ENCODE measurements at places on chromosomes 1 and 21.

DNA sequence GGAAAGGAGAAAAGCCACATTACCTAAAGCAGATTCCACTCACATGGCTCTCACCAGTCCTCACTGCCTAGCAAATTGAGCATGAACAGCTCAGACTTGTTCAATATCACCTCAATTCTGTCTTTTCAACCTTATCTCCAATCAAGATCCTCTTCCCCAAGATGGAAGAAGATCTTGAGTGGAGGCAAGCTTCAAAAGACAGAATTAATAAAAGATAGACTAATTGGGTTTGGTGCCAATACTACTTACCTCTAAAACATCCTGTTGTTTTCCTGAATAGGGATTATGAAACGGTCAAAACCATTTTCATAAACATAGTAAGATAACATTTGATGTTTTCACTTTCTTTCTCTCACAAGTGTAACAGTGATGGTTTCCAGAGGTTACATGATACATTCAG lies 349.2 kb upstream of the PLD5 start:
- DNase-seq: no peak

- DNase-seq: no peak
Measured at GRCh38 chr1:153292740-153293479, 19.8 kb downstream of the PGLYRP3 start.

- no peak for DNase-seq
Measured at GRCh38 chr21:42621166-42621818, 32.1 kb upstream of the PDE9A start.

- no peak for DNase-seq
Measured at GRCh38 chr1:159982280-159982679, 28.2 kb upstream of the SLAMF9 start.

GRCh38 chr1:237556911-237557310 lies 333.8 kb downstream of the ZP4 start:
- DNase-seq: no peak

- DNase-seq: no peak
Measured at GRCh38 chr21:28548291-28548690, 444.4 kb downstream of the LTN1 start.

- no peak for DNase-seq
Measured at GRCh38 chr21:41048623-41049022, 119.3 kb upstream of the BACE2 start.

- DNase-seq: no peak
Measured at GRCh38 chr1:177755851-177756560, 213.9 kb downstream of the SEC16B start.

DNA sequence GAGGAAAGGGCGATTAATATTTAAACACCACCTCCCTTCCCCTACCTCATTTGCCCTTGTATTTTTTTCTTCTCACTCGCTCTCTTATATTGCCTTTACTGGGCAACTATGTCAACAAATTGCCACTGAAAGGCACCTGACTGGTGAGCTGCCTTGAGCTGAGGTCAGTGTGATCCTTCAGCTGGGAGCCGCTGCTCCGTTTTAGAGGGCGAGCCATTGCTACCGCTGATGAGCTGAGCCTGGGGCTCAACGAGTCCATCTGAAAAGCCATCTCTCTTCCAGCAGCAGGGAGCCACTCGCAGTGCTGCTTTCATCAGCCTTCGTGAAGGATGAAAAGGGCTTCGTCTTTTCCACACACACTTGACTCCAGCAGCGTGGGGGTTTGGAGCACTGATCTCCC lies 108.0 kb upstream of the KIF26B start:
- no peak for DNase-seq

DNA sequence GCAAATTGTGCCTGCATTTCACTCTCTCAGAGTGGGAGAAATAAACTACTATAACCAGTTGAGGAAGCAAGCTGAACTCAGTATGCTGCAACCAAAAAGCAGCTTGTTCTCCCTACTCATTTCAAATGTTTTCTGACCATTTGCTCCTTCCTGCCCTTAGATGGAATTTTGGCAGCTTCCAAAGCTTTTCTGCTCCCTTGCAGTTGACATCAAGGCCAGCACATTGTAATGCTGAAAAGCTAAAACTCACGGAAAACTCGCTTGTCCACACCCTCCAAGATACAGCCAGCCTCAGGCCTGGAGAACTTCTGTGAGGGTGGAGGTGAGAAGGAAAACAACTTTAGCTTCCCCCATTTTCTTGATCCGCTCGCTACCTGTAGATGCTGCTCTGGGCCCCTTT lies 5.0 kb upstream of the CHML start:
- DNase-seq: no peak

GRCh38 chr1:14742181-14742980 lies 143.9 kb downstream of the KAZN start:
- DNase-seq: no peak

DNA sequence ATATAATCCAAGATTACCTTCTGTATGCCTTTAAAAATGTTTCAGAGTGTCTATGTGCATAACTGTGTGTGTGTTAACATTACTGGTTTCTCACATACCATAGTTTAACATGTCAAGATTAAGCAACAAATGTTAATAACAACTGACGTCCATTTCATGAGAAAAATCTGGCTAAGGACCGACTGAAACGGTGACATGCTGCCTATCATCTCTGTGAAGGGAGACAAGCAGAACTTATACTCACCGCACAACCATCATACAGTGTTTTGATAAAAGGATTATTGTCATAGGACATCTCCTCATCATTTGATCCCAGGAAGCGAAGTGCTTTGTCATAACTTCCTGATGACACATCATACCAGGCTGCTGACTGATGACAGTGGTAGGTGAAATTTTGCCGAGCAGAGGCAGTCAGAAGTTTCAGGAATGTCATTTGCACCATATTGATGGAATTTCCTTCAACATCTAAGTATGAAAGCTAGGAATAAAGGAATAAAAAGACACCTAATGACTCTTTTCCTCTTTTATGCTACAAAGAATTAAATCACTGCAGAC lies 228.8 kb downstream of the COL11A1 start:
- no peak for DNase-seq

GRCh38 chr1:233673261-233673946 lies 59.5 kb downstream of the KCNK1 start:
- DNase-seq: no peak

GRCh38 chr1:36821386-36821785 lies 212.9 kb downstream of the GRIK3 start:
- DNase-seq: no peak

DNA sequence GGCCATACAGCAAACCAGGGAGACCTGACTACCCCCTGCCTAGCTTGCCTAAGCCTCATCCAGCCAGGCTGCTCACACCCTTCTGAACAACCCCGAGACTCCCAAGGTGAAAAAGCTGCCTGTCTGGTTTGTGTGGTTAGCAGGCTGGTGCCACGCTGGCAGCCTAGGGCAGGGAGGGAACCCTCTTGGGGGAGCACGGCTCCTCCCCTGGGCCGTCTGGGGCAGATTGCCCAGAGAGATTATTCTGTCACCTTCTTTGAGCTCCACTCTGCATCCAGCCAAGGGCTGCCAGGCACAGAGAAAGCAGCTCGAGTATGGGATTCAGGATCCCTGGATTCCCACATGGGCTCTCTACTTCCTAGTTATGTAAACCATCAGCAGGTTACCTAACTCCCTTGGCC lies 27.5 kb upstream of the TCEA3 start:
- DNase-seq: peak; percentile 59

DNA sequence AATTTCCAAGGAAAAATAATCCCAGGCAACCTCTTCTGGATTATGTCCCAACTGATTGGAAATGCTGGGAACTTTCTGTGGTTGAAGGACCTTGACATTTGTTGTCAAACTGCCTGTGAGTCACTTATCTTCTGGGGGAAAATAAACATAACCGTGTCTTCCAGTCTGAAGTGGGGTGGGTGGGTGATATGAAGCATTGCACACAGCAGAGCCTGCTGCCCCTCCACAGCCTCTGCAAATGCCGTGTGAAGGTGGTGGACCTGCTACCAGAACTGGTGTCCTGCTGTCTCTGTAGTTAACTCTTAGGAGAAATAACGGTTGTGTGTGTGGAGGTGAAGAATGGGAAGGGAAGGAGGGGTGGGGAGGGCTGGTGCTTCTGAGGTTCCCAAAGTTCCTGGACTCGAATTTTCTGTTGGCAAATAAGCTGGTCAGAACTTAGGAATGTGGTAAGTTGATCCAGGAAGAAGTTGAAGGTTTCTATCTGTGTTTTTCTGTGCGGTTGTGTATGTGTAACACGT lies 23.2 kb downstream of the GALNT2 start:
- DNase-seq: no peak

DNA sequence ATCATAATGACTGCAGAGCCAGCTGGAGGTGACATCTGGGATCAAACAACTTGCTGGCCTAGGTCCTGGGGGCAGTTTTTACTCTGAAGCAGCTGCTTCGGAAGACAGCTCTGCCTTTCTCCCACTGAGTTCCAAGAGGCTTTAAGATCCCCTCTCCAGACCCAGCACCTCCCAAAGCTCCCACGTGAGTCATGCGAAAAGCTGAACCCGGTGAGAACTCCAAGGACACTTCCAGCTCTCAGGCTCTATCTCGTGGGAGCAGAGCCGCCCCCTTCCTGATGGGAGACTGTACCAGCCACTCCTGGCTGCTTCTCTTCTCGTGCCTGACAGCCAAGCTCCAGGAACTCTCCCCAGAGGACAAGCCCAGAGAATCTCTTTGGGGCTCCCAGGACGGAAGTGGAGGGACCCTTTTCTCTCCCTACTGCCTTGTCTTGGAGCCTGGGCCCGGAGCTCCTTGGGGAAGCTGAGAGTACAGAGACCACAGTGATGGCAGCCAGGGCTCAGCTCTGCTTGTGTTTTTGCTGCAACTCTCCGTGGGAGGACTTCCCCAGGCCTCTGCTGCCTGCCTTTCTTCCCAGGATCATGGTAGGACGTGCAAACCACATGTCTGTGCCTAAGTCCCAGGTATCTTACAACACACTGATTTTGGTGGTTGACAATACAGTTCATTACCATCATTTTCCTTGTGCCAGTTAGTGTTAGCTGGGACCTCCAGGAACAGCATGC lies 40.6 kb downstream of the STUM start:
- no peak for DNase-seq

DNA sequence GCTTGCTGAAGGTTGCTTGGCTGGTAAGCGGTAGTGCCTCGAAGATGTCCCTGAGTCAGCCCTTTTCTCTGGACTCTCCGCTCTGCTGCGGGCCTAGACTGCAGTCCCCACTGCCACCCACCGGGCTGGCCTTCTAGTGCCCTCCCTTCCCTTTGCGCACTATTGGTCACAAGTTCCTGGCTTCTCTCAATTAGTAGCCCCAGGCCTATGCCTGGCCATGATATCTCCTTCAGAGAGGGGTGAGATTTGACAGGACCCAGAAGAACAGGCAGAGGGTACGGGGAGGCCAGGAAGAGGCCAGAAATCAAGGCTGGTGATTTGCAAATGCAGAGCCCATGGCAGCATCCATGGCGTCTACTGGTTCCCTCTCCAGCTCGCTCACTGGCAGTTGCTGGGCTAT lies 207.7 kb downstream of the HIVEP3 start:
- DNase-seq: no peak

- no peak for DNase-seq
Measured at GRCh38 chr1:107344268-107344760, 203.5 kb downstream of the NTNG1 start.

DNA sequence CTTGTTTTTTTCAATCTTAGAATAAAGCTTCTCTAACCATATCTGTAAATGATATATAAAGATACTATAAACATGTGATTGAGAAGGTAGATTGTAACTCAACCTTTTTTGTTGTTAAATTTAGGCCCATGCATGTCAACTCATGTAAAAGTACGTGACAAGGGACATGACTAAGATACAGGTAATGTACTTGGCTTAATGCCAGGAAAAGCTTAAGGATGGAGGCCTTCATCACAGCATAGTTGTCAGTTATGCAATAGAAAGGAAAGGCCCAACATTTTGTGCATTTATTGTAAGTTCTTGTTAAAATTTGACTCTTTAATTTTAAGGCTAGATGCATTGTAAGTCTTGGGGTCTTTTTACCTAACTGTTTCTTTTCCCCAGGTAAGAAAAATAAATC lies 305.1 kb downstream of the LTN1 start:
- no peak for DNase-seq

DNA sequence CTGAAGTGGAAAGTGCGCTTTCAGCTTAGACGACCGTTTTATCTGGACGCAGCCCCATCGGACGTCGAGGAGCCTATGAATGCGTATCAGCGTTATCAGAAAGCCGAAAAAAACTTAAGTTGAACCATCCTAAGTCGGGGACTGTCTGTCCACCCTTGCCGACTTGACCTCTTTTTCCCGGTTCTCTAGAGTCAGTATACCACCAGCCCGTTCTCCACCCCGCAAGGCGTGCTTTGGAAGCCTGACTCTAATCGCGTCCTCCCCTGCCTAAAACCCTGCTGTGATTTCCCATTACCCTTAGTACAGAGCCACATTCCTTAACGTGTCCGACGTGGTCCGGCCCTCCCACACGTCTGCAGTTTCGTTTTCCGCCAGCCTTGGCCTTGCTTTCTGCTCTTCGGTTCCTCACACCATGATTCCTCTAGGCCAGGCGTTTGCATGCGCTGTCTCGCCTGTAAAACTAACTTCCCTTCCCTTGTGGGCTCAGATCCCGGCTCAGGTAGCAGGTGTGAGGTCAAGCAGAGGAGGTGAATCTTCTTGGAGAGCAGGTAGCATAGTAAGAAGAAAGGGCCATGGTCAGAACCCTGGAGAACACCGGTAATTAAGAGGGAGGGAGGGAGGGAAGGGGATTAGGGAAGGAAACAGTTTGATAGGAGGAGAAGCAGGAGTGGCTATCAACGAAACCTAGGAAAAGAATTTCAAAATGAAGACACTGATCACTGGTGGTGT lies 865 bp downstream of the ADPRS start:
- DNase-seq: peak; percentile 10

- no peak for DNase-seq
Measured at GRCh38 chr1:86596741-86597290, 49.9 kb downstream of the CLCA4 start.

GRCh38 chr1:199954699-199955098 lies 72.8 kb upstream of the NR5A2 start:
- DNase-seq: no peak

- DNase-seq: peak; percentile 16
Measured at GRCh38 chr1:219088778-219089557, 84.7 kb upstream of the LYPLAL1 start.

- no peak for DNase-seq
Measured at GRCh38 chr1:174996476-174996875, 3.3 kb upstream of the CACYBP start.

- no peak for DNase-seq
Measured at GRCh38 chr1:114218361-114219171, 64.9 kb upstream of the SYT6 start.

DNA sequence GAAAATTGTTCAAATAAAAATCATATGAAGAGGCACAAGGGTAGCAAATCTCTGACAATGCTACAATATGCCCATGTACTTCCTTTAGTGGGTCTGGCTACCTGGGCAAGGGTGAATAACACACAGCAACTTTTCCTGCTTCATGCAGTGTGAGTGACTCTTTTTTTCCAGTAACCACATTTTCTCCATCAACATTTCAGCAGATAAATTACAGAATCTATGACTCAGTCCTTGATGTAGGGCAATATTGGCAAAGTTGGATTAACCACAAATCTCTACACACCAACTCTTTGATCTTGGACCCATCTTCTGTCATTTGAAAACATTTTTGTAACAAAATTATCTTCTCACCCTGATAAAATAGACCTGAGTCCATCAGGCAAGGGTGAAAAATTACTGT lies 31.7 kb downstream of the ERICH3 start:
- no peak for DNase-seq

GRCh38 chr1:8447616-8448150 lies 129.8 kb downstream of the SLC45A1 start:
- no peak for DNase-seq

- no peak for DNase-seq
Measured at GRCh38 chr1:56666112-56666608, 21.0 kb downstream of the PRKAA2 start.

Measured in CD4-positive, alpha-beta T cell treated with Interleukin-12 subunit alpha and Interleukin-12 subunit beta, for 1 hour (primary cell).